ENCODE measurements at places on chromosomes 2 and 18. TPM values are rescaled to one million over a fixed set of nuclear protein-coding genes. Genes with fewer than 3 reads are reported as not detected.
A peak's percentile ranks its signal among the peaks of the same experiment; 100 is the strongest.

The SCTR gene
- 0.38 TPM for total RNA-seq

The ITGB6 gene
- 1.4 TPM for total RNA-seq

GRCh38 chr2:150120326-150120955 lies 367.0 kb downstream of the RND3 start:
- DNase-seq: no peak

DNA sequence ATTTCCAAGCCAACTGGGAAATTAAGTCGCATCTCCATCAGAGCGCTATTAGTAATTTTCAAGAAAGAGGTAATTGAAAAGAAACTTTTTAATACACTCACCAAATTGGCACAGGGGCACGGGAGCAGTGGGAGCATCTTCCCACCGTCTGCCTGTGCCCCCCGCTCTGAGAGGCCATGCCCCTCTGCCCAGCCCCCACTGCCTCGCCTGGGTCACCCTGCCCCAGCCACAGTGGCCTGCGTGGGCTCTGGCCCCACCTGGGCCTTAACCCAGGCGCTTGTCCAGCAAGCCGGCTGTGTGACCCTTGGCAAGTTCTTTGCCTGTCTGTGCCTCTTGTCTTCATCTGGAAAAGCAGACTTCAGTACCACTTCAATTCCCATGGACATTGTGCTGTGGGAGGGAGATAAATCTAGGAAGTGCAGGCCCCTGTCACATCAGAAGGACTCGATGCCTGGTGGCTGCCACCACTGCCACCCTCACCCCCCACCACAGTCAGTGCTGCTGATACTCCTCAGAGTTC lies 31.9 kb downstream of the GLI2 start:
- no peak for DNase-seq

- no peak for DNase-seq
Measured at GRCh38 chr2:232490221-232491138, 2.8 kb upstream of the ECEL1 start.

DNA sequence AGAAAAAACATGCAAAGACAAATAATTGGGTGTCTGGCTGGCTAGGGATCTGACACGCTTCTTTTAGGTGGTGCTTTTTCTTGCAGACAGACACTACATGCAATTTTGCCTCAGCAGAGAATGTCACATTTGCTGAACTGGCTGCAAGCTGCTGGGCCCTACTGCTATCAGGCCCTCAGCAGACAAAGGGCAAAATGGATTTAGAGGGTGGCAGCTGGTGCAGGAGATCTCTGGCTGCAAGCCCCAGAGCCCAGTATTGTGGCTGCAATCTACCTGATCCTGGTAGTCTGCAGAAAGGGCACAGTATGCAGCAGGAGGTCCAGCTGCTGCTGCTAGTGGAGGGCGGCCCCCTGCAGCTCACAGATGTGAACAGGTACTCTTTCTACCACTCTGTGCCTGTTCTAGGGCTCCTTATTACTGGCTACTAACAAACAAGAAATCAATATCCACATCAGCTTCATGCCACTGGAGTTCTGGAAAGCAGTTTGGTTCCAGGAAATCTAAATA lies 796.7 kb upstream of the CELF4 start:
- no peak for DNase-seq

- no peak for DNase-seq
Measured at GRCh38 chr2:240351088-240351741, 84.2 kb upstream of the GPC1 start.

DNA sequence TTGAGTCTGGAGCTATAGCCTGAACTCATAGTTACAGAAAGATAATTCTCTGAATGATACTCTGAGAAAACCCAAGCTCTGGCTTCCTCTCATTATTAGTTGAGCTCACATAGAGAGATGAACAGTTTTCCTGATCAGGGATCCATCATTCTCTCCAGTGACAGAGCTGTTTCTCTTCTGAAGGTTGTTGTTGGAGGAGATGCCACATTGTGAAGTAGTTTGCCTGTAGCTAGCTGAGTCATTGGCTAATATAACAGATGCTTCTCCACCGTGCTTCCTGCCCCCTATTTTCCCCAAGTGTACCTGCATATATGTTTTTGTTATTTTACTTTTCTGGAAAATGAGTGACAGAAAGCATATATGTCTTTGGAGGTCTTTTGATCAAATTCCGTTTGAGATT lies 64.6 kb downstream of the OSBPL6 start:
- DNase-seq: no peak

The TAF4B gene
- total RNA-seq: 1.5 TPM

The CFAP65 gene
- not detected for total RNA-seq

DNA sequence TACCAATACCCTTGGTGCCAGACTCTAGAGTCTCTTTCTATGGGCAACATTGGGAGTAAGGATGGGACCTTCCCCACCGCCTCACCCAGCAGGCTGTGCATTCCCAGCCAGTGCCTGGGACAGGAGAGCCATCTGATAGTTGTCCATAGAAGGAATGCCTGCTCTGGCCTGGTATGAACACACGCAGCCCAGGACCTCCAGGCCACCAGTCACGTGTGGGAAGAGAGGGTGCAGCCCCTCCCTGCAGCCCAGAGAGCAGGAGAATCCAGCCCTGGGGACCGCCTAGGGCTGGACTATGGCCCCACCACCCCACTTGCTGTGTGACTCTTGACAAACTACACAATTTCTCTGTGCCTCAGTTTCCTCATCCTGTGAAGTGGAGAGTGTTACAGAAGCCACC lies 52.5 kb upstream of the ID2 start:
- no peak for DNase-seq

The SCYGR8 gene
- total RNA-seq: not detected

The ABCG5 gene
- not detected for total RNA-seq

DNA sequence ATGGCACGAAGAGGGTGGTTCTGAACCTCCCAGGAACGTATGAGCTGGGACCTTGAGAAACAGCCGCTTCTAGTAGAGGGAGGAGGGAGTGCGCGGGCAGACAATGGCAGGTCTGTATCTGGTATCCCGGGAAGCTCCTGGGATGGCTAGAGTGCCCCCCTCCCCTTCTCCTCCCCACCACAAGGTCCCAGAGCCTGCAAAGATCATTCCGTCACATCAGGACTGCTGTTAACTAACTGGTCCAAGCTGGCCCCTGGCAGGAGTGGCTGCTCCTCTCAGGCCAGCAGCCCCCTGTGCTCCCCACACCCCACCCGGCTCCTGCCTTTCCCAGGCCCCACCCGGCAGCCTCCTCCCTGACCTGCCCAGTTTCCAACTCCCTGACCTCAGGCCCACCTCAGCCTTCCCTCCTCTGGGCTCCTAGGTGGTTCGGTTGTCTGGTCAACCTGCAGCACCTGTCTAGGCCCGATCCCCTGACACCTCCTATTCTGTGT lies 75.0 kb downstream of the TPO start:
- DNase-seq: no peak

- DNase-seq: no peak
Measured at GRCh38 chr18:35733408-35733807, 151.9 kb downstream of the GALNT1 start.

DNA sequence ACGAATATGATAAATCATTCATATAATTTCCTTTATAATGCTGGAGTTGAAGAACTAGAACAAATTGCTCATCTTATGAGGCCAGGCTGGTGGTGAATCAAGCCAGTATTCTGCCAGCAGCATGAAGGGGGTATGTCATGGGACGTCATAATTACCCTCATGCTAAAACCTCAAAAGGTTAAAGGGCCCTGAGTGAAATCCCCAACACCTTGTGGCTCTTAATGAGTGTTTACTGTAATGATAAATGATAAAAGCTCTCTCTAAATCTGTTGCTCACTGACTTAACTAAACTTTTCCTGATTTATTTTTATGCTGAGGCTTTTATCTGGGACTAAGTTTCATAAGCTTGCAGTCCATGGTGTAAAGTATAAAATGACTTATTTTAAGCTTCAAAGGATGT lies 18.3 kb upstream of the NEDD4L start:
- DNase-seq: no peak

DNA sequence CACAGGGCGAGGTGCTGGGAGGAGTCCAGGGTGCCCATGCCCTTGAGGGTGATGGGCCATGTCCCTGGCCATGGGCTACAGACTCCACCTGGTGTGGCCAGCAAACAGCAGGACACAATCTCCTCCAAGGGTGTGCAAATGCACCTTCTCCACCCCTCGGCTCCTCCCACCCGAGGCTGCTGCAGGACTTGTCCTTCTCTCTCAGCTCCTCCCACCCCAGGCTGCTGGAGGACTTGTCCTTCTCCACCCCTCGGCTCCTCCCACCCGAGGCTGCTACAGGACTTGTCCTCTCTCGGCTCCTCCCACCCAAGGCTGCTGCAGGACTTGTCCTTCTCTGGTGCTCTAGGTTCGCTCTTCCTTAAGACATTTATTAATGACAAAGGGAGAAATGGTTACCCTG lies 57.3 kb upstream of the SNTG2 start:
- no peak for DNase-seq

GRCh38 chr2:69950241-69950640 lies 11.2 kb downstream of the ASPRV1 start:
- DNase-seq: no peak

- DNase-seq: peak; percentile 23
Measured at GRCh38 chr2:10497797-10498251, 49.7 kb upstream of the ODC1 start.

GRCh38 chr2:75007061-75007460 lies 48.6 kb downstream of the POLE4 start:
- no peak for DNase-seq

DNA sequence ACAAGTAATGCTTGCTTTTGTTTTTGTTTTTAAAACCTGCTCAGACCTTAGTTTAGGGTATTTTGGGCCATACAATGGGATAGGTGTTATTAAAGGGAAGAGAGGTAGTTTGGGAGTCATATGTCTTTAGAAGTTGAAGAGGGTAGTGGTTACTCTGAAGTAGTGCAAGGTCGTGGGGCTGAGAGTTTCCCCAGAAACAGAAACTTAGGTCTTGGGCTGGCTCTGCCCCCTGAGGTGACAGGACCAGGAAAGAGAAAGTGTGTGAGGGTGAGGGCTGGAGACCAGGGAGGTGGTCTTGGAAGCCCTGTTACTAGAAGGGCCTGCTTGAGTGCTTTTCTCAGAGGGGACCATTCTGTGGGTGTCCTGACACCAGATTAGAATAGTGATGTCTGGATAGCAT lies 500.5 kb upstream of the SPHKAP start:
- no peak for DNase-seq

The DLGAP1 gene
- total RNA-seq: 0.10 TPM

The TUBA4B gene
- total RNA-seq: not detected

The TUBB8B gene
- not detected for total RNA-seq

GRCh38 chr2:170972296-170973224 lies 43.5 kb downstream of the GORASP2 start:
- DNase-seq: no peak

DNA sequence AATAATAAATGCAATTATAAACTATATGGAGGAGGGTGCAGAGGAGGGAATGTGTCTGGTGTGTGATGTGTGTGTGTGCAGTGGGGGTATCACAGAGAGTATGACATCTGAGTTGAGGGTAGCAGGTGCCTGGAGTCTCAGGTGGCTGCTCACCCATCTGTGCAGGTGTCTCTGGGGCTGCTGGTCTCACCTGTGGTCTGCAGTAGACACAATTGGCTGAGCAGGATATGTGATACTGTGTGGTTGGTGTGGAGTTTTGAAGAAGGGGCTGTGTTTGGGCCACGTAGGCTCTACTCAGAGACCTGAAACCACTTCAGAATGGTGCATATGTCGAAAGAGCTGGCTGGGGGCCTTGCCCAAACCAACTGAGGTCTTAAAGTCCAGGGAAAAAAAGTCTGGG lies 17.0 kb downstream of the FABP1 start:
- DNase-seq: no peak

DNA sequence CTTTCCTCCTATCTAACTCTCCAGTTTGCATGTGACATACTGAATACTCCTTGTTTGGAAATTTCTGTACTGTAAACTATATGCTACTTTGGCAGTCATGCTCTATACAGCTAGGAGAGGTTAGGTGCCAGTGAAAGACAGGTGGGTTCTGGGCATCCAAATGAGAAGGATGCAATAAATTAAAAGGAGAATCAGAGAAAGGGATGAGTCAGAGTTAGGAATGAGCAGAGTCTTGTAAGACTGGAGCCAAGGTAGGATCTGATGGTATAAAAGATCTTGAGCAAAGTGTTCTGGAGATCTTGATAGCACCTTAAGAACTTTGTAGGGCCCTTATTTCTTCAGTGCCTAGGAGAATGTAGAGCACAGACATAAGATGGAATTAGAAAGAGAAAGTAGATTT lies 58.7 kb upstream of the STAM2 start:
- DNase-seq: no peak

DNA sequence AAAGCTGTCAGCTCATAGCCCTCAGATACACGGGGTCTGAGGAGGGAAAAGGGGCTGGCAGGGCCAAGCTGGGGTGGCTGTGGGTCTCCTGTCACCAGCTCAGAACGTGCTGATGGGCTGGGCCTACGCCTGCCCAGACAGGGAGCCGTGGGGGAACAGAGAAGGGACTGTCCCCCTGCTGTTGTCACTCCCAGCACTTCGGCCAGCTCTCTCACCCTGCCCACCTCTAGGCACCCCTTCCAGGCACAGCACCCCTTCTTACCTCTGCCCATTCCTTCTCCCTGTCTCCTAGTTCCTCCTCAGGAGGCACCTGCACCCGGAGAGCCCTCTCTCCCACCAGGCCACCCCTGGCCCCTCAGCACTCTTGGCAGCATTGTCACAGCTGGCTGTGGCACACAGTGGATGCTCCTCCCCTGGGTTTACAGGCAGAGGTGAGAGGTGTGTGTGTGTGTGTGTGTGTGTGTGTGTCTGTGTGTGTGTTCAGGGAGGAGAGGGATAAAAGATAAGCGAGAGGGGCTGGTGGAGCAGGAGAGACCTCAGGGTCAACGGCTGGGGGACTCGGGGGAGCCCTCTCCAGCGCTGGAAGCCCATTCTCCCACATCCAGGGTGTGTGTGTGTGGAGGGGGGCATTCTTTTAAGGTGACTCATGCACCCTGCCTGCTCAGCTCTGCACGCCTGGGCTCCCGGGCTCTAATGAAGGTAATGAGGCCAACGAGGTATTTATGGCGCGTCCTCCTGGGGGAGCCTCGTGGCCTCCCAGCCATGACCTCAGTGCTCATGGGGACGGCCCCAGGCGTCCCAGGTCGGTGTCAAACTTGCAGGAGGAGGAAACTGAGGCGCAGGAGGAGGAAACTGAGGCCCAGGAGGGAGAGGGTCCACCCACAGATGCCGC lies 66.1 kb upstream of the SMAD7 start:
- DNase-seq: no peak
